ENCODE measurements at places on chromosomes 12 and 14.

DNA sequence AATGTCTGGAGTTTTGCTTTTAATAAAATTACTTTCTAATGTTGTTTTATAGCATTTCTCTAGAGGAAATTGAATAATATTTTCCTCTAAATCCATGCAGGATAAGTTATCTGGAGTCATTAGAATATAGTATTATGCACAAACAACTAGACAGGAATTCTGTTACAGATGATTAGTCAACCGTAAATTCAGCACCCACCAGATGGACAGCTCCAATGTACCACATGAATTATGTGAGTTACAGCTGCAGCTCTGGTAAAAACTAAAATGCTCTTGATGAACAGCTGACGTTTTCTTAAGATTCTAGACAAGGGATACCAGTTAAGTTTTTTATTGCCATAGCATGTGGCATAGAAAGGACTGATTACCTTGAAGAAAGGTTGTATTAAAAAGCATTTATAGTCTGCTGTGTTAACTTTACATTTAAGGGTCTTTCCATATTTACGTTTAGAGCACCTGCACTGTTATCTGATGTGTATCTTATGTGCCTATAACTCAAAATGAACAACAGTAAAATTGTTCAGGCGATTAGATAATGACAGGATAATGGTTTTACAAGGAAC lies 321.4 kb upstream of the LRFN5 start:
- peak; percentile 56 for DNase-seq

- no peak for DNase-seq
These were observed 59.8 kb upstream of the KIF21A start for GRCh38 chr12:39502726-39503125.

- no peak for DNase-seq
These were observed 30.3 kb upstream of the GXYLT1 start for GRCh38 chr12:42174978-42175377.

DNA sequence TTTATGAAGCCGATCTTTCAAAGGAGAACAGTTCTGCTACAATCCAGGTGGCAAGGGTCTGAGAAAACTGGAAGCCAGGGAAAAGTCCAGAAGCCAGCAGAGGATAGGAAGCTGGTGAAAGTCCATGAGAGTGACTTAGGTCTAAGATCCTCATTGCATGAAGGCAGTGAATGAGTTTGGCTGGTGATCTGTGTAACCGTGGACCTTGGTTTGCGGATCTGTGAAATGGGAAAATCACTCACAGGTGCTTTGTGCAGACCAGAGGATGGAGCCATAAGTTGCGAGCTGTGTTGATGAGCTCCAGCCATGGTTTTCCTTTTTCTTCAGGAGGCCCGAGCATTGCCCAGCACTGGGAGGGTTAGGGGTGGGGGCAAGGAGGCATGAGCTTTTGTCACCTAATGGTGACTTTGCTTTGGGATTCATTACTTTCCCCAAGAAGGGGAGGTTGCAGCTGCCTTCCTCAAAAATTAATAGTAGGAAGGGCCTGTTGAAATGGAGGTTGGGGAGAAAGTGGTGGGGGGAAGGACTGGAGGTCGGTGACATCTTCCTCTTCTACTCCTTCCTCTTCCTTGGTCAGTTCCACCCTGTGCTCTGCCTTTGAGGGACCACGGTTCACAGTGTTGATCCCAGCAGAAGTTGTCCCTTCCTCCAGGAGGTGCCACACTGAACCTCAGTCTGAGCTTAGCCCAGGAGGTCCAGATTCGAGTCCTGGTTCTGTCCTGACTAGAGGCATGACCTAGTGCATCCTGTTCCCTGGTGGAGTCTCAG lies 20.3 kb upstream of the SERPINA6 start:
- no peak for DNase-seq

- no peak for DNase-seq
These were observed 31.4 kb upstream of the SPTLC2 start for GRCh38 chr14:77647853-77648252.

GRCh38 chr14:26289891-26290486 lies 307.8 kb downstream of the NOVA1 start:
- DNase-seq, result peak; percentile 30

- no peak for DNase-seq
These were observed 231.6 kb downstream of the CACNA1C start for GRCh38 chr12:2284321-2284813.

DNA sequence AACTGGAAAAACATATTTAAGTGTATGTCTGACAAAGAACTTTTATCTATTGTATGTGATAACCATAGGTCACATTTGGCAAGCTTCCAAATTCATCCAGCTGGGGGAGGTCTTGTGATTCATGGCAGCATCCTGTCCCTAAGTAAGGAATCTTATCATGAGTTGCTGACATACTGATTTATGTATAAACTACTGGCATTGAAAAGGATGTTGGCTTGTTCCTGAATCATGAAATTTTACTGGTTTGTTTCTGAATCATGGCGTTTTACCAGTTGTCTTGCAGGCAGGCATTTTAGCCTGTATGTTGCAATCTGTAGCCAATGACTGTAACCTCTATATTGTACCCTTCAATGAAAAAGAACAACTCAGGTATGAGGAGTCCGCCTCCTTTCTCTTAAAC lies 244.8 kb downstream of the IPO8 start:
- DNase-seq, result peak; percentile 38

DNA sequence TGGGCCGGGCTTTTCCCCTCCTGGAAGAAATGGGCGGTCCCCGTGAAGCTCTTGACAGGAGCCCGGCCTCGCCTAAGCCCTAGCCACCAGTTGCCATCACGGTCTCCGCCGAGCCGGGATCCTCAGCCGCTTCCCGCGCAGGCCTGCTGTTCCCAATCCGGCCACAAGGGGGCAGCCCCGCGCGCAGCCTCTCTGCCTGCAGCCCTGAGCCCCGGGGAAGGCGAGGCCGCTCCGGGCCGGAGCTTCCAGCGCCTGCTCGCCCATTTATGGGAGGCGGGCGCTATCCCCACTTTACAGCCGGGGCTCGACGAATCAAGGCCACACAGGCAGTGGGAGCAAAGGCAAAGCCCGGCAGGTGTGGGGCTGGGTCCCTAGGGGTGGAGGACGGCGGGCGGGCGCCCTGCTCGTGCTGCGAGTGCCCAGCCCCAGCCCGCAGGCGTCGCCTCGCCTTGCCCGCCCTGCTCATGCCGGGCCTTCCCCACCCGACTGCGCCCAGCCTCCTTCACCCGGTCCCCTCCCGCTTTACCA lies 61.5 kb downstream of the LGMN start:
- peak; percentile 66 for DNase-seq

DNA sequence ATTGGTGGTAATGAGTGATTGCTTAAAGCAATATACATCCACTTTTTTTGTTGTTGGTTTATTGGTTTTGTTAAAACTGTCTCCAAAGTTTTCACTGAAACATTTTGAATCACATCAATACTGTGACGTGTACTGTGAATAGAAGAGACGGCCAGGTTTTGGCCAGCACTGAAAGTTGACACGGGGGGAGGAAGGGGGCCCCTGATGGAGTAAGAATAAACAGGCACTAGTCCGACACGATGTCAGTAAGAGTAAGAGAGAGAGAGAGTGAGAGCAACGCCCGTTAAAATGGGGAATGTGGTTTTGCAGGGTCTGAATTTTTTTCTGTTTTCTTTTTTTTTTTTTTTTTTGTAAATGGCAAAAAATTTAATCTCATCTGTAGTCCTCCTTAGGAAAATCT lies 14.7 kb downstream of the PEBP1 start:
- DNase-seq, result no peak

- DNase-seq, result peak; percentile 77
These were observed 51.1 kb upstream of the PWP1 start for GRCh38 chr12:107634530-107634929.

- DNase-seq, result no peak
These were observed 78.8 kb upstream of the BCL11B start for GRCh38 chr14:99350751-99351150.

GRCh38 chr12:42893803-42894202 lies 304.3 kb upstream of the PRICKLE1 start:
- DNase-seq, result no peak

DNA sequence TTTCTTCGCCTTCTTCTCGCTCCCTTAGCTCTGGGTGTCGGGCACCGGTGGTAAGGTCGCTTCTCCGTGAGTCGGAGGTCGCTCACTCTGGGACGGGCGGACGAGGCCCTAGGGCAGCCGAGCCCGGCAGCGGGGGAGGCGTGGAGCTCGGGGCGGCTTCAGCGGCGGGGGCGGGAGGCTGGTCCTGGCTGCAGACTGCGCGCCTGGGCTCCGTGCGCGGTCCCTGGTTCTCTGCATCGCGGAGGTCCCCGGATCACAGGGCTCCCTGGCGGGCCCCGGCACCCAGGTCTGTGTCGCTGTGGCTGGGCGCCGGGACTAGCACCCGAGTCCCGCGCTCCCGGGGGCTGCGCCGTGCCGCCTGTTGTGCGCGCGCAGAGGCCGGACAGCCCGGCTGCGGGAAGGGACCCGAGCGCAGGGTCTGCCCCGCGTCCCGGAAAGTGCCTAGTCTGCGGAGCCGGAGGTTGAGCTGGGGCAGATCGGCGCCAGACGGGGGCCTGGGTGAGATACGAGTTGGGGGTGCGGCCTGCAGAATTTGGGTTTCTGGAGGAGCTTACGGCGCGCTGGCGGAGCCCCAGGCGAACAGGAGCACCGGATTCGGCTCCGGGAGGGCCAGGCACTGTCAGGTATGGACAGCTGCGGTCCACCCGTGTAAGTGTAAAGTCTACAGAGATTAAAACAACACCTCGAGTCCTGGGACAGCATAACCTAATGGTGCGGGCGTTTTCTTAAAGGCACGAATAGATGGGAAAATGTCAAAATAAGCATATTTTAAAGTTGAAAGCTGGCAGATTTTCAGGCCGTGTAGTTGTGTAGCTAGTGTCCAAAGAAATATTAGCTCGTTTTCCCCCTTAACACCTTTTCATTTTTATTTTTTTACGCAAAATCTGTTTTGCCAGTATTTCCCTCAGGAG lies 713 bp downstream of the FRMD6 start:
- DNase-seq, result no peak

- peak; percentile 50 for DNase-seq
These were observed 817 bp upstream of the MDM1 start for GRCh38 chr12:68332728-68333630.

DNA sequence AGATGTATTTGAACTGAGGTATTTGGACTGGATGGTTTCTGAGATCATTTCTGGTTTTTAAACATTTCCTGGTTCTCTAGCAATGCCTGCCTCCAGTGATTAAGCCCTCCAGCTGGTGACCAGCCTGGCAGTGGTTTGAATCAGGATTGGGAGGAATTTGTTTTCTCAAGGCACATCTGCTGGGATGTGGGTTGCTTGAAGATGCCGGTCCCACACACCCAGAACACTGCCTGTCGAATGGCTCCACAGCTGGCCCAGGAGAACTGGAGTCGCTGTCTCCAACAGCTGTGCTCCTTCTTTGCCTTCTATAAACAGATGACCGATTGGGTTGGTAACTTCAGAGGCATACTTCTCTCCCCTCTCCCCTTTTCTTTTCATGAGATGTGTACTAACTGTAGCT lies 258.0 kb upstream of the DDHD1 start:
- DNase-seq, result peak; percentile 11

- no peak for DNase-seq
These were observed 47.0 kb downstream of the GALNT8 start for GRCh38 chr12:4767186-4767585.

- peak; percentile 90 for DNase-seq
These were observed 66.4 kb upstream of the STK38L start for GRCh38 chr12:27177706-27178105.

- DNase-seq, result no peak
These were observed 13.9 kb downstream of the PPP2R3C start for GRCh38 chr14:35107866-35108265.

DNA sequence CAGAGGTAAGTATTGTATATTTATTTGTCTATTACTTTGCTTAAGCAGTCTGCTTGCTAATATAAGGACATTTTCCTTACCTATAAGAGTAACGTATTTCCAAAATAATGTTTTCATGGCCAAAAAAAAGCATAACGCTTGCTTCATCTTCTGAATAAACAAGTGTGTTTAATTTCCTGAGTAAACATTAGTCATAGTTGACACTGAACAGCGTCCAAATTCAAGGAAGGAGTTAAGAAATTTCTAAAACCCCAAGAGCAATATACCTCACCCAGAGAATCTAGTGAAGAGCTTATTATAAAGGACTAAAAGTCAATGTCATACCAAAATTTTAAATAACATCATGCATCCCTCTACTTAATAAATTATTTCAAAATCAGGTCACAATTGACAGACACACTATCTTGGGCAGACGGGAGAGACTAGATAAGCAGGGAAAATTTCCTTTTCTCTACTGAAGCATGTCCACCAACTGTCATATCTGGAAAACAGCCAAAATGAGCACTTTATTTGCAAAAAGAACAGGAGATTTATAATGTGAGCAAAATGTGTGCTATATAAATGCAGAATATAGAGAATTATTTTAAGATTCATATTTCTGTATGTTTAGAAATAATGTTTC lies 25.1 kb downstream of the ANKS1B start:
- DNase-seq, result peak; percentile 77

- peak; percentile 52 for DNase-seq
These were observed 87.4 kb downstream of the B4GALNT3 start for GRCh38 chr12:546920-547845.

DNA sequence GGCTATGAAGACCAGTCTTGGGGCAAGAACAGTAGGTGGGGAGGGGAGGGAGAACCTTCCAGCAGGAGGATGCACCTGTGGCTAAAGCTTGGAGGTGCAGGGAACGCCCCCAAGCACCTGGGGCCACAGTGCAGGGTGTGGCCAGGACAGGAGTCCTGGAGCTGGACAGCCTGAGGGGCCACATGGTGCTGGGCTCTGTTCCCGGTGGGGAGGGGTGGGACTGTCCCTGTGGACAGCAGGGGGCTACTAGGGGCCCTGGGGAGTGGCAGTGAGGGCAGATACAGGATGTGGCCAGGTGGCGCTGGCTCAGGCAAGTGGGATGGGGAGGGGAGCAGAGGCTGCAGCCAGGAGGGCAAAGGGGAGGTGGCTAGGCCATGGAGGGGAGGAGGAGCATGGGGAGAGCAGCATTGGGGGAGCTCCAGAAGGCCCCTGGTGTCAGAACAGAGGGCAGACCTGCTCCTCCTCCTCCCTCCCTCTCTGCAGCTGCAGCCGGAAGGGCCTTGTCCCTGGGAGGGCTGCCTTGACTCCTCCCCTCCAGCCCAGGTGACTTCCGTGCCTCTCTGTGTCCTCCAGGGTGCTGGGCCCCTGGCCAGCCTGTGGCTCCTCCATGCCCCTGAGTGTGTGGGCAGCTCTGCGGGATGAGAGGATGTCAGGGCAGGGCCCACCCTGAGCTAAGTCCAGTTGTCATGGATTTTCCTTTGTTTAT lies 68.4 kb upstream of the DLK1 start:
- DNase-seq, result no peak

DNA sequence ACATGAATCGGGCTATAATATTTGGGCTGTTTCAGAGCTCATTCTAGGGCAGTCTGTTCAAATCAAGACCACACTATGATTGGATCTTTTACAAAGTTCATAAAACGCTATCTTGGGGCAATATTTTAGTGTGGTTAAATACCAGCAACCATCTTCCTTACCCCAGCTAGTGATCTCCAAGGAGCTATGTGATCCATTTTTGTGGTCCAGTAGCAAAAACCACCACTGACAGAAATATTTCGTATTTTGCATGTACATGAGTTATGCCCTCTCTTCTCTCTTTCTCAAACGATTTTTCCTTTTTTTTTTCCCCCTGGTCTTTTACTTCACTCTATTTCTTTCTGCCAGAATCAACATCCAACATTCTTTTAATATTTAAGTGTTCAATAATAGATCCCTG lies 280.6 kb upstream of the KITLG start:
- no peak for DNase-seq

All from epithelial cell of esophagus (primary cell).